ENCODE measurements at places on chromosomes 2 and 18.

GRCh38 chr2:193539188-193539587 is 1344.5 kb upstream of the TMEFF2 start:
- DNase-seq: no peak

DNA sequence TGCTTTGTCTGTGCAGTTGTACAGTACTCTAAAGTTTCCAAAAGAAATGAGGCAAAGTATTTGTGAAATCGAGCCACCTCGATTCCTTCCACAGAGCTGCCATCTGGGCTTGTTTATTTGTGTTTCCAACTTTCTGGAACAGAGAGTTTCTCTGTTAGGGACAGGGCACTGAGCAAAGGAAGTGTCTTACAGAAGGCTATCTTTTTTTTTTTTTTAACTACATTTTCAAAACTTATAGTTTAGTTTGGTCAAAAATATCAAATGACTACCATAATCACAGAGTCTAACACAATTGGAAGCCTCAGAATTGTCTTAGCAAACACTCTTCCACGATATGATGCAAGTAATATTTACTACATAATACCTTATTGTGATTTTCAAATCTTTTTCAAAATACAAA is 796 bp downstream of the RFTN2 start:
- DNase-seq: no peak

DNA sequence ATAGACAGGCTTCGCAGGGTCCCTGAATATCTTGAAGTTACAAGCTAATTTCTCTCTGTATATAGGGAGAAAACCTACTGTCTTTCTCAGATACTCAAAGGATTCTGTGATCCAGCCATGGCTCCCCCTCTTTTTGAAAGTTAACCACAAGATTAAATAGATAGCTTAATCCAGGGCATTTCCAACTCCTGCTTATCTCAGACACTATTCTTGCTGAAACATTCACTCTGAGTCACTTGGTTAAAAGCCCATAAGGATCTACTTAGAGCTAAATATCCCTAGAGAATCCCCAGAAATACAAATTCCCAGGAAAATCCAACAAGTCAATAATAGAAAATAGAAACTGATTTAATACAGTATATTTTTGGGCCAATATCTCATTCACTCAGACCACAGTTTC is 179.1 kb upstream of the LYPD1 start:
- no peak for DNase-seq

GRCh38 chr2:101828257-101828656 is 130.8 kb downstream of the MAP4K4 start:
- no peak for DNase-seq

DNA sequence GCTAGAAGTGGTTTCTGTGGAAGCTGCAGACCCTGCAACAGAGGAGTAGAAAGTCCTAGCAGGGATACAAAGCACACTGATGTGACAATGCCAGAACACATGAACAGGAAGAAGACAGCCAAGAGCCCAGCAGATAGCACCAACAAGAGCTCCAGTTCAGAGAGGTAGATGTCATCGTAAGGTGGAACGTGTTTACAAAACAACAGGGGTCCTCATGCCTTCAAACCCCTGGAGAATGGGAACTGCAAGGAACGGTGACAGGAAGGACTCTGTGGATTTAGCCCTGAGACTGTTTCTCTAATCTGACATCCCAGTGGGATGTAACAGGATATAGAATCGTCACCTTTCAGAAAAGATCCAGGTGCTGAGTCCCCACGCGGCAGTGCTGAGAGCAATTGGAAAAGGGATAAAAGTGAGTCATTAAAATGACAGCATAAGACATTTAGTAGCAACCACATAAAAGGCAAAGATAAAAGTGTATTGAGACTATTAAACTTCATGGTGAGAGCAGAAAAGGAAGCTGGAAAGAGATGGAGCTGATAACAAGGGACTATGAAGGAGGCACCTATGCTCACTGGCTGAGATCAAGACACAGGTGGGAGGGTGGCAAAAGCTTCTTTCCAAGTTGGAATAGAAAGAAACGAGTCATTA is 195.2 kb downstream of the FBXO15 start:
- DNase-seq: no peak

GRCh38 chr2:200373973-200374416 is 67.5 kb downstream of the SPATS2L start:
- no peak for DNase-seq

DNA sequence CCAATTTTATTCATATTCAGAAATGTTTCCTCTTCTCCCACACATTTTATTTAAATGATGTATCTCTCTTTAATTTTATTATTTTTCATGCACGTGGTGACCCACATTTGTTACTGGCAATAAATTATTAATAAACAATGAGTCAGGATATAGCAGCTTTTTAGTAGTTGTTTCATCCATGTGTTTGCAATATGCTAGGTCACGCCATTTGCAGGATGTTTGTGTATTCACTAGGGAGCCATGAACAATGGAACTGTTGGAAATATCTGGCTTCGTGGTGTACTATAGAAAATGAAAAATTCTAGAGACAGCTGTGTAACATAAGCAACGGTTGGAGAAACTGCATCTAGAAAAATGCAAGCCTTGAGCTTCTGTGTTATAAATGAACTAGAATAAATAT is 176.0 kb upstream of the COL3A1 start:
- DNase-seq: no peak

DNA sequence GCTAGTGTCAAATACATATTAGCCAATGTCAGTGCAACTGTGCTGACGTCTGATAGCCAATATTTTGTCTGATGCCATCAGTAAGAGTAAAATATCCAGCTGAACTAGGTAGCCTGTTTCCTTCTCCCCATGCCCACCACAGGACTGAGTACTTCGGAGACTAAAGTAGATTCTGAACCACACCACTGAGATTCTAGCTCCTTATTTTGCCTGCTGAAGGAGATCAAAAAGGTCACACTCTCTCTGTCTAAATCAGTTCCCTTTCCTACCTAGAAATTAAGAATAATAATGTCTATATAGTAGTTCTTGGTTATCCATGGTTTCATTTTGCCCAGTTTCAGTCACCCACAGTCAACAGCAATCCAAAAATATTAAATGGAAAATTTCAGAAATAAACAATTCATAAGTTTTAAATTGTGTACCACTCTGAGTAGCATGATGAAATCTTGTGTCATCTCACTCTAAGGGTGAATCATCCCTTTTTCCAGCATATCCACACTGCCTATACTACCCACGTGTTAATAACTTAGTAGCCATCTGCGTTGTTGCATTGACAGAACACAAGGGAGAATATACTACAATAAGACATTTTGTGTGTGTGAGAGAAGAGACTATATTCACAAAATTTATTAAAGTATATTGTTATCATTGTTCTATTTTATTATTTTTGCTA is 1043.3 kb upstream of the PIK3C3 start:
- no peak for DNase-seq

DNA sequence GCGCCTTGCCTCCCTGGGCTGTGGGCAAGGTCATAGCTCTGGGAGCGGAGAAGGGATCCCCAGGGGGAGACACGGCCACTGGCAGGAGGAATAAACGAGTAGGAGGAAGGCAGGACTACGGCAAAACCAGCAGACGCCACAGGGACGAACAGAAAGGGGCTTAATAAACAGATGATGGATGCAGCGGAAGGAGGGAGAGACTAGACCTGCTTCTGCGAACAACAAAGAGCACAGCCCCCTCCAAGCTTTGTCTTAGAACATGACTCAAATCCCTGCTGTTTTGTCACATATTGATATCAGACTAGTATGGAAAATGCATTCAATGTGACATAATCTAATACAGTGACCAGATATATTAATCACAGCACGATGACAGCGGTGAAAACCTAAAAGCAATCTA is 155.9 kb upstream of the TPO start:
- DNase-seq: no peak

DNA sequence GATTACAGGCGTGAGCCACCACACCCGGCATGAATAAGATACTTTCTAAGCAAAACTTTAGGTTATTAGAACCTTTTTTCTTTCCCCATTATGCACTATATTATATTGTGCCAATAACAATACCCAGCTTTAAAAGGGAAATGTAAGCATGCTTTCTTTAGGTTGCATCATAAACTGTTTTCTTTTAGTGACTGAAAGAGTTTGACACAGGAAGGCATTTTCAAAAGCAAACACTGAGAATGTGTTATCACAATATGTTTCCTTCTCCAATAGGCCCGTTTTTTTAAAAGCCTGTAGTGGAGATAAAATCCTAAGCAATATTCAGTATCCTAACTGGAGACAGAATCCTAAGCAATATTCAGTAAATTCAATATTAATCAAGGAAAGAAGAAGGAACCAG is 16.7 kb upstream of the EPB41L5 start:
- no peak for DNase-seq

DNA sequence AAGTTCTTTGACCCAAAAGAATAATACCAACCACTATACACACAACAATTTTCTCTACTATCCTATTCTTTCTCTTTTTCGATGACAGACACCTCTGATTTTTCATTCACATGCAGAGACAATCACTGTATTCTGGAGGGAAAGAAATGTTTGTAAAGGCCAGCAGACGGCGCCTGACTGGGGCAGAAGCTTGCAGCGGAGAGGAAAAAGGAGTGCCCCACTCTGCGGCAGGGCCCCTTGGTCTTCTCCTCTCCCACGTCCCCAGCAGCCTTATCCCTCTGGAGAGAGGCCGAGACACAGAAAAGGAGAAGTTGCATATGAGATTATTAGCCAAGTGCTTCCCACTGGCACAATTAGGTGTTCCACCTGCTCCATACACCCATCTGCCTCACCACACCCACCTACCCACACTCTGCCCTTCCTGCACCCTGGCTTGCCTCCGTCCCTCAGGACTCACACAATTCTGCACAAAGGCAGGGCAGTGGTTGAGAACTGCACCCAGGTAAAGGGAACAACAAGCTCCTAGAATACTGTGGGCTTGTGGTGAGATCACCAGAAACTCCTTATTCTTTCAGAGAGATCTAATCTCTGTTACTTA is 687.3 kb downstream of the NRXN1 start:
- DNase-seq: peak; percentile 73

DNA sequence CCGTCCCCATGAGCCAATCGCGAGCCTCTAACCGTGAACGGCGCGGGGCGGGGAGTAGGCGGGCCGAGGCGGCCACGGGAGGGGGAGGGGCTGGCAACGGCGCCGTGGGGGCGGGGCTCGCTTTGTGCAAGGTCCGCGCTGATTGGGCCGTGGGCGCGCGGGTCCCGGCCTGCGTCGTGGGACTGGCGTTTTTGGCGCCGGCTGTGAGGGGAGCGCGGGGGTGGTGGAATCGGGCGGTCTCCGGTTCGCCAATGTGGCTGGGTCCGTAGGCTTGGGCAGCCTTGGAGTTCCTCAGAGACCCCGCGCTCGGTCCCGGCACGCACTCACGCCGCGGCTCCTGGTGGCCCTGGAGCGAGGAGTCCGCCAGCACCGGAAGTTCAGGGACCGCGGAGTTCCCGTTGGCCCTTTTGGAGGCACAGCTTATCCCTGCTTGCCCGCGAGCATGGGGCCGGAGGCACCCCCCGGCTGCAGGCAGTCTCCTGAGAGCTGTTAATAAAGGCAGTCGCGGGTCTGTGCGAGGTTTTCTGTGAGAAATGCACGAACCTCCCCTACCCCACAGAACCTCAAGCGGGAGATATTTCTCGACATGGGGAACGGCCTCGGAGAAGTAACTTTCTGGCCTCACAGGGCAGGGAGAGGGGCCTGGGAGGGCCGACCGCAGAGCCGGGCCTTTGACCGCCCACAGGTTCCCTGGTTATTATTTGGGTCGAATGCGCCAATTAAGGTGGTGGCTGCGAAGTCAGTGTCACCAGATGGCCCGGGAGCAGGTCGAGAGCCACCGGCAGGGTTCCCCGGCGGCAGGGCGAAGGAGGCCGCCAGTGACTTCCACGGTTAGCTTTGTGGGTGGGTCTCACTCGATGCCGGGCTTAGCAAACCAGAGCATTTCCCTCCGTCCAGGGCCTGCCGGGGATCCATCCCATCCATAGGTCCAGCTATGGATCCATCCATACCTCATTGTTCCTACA is 574 bp upstream of the NCL start:
- DNase-seq: peak; percentile 98

DNA sequence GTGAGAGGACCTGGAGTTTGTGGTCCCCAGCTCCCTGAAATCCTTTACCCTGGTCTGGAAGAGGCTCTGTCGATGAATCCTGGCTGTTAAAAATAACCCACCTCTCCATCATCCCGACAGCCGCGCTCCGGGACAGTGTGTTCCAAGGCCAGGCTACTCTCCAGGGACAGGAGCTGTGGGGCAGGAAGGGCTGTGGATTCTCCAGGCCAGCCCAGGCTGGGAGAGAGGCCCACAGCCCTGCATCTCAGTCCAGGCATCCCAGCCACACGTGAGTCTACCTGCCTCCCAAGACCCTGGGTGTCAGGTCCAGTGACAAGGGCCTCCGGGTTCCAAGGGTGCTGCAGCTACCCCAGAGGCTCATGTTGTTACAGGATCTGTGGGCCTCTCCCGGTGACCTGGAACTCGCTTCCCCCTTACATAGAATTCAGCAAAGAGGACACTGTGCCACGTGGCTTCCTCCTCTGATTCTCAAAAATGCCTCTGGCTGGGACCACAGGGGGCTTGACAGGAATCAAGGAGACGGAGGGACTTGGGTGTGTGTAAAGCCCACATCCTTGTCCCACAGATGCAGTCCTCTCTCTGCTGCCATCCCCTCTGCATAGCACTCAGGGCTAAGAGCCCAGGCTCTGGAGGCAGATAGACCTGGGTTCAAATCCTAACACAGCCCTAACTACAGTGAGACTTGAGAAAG is 17.3 kb downstream of the ADRA2B start:
- no peak for DNase-seq

DNA sequence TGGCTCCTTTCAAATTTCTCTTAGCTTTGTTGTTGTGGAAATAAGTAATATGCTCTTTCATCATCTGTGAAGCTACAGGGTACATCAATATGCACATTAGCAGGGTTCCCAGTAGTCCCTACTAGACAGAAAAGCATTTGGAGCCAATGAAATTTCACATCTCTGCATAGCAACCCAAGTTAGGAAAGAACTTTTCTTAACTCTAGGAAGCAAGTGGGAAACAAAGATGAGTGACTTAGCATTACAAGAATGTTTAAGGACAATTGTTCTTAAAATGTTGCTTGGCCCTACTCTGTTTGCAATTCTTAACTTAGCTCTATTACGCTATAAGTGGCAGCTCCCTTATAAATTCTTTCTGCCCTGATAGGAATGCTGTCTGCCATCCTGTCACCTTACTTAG is 39.6 kb downstream of the ZEB2 start:
- no peak for DNase-seq

DNA sequence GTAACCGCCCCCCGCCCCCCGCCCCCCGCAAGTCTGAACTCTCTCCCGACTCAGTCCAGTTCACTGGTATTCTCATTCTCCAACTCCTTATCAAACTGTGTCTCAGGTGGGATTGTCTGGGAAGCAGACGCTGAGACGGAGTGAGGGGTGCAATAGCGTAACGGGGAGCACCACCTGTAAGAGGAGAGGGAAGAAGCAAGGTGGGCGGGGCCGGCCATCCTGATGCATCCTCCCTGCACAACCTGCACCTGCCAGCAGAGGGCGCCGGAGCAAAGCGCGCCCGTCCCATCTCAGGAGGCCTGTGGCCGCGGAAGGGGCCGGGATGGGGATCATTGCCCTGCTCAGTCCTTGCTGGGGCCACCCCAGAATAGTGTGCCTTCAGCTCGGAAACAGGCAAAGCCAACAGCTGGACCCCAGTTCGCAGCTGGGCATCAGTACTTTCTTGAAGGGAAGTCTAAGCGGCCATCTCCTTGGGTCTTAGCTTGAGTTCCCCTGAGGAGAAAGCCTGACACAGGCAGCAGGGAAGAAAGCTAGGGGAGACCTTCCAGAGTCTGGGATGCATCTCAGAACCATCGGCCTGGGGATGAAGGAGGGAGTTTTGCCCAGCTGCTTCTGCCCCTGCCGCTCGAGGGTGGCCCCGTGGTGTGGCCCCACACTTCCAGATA is 208.0 kb downstream of the TFCP2L1 start:
- DNase-seq: peak; percentile 61

GRCh38 chr2:226403369-226403768 is 396.3 kb downstream of the IRS1 start:
- no peak for DNase-seq

Measured in NCI-H345 (cell line).